ENCODE measurements at places on chromosomes 5 and 9.

- no peak for DNase-seq
Measured at GRCh38 chr9:125812403-125812802, 65.2 kb downstream of the PBX3 start.

DNA sequence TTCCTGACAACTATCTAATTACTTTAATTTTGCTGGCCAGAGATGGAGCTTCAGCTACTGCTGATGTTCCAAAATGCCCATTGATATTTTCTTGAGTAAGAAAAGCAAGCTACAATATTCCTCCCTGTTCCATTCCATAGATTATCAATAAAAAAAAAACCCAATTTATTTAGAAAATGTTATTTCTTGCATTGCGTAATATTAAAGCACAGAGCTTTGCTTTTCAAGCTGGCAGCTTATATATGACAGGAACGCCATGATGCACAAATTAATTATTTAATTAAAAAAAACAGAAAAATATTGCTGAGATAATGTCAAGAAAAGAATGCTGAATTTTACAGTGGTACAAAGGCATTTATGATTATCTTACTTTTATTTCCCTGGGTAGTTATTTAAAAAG, 47.9 kb downstream of the TRPM3 start:
- DNase-seq = no peak

DNA sequence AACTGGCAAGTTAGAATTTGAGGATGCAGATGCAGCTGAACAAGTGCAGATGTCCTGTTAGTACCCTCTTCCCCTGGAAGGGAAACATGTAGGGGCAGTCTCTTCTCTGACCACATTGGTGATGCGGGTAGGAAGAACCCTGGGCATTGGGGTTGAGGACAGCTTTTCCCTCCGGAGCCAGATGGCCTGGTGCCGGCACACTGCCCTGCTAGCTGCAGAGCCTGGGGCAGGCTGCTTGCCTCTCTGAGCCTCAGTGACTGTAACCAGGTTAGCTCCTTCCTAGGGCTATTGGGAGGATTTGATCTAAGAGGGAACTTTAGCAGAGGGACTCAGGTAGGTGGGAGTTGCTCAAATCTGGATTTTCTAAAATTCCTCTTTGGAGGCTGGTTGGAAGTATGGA, 148.4 kb downstream of the HSPA4 start:
- no peak for DNase-seq

DNA sequence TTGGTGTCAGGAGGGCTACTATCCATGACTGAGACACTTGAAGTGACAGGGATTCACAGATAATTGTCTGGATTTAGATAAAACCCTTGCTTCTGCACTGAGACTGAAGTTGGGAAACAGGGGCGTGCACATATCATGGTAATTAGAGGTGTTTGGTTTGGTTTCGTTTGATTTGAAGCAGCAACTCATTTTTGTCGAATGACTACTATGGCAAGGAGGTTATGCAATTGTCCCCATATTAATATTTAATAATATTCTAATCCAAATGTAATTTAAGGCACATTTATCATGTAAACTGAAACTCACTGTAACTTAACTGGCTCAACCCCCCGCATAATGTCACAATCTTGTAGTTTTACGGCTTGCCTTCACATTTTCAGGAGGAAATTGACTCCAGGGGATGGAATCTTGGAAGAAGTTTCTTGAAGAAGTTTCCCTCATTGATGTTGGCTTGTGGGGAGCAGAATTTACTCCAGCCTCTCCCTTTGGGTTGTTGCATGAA, 12.5 kb downstream of the ZNF366 start:
- DNase-seq = no peak

DNA sequence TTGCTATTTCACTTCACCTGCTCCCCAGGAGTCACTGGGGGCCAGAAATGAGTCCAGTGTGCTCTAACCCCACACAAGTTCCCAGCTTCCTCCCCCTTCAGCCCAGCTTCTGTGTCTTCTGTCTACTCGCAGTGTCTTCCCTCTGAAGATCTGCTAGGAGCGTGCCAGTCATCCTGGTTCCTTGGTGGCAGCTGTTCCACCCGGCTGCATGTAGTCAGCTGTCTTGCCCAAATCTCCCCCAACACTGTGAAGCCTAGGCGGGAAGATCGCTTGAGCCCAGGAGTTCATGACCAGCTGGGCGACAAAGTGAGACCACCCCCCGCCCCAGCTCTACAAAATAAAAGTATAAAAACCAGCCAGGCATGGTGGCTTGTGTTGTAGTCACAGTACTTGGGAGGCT, 154.0 kb downstream of the GDNF start:
- DNase-seq = no peak

DNA sequence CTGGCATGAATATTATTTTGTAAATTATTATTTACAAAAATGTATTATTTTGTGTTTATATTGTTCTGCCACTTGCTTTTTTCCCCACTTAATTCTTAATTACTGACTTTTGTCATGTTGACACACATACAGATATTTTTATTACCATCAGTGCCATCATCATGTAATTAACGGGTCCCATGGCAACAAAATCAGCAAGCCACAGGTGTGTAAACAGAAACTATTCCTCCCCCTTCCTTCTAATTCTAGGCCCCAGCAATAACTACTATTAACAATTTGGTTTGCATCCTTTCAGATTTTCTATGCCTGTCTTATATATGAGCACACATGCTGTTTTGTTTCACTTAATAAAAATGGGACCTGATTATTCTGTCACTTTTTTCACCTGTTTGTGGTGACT, 29.3 kb downstream of the CYFIP2 start:
- no peak for DNase-seq

GRCh38 chr5:77087484-77088261, 588 bp upstream of the ZBED3 start:
- DNase-seq = no peak

- no peak for DNase-seq
Measured at GRCh38 chr5:73317523-73317922, 131.1 kb downstream of the FOXD1 start.

- no peak for DNase-seq
Measured at GRCh38 chr5:67031692-67032091, 164.9 kb downstream of the CD180 start.

DNA sequence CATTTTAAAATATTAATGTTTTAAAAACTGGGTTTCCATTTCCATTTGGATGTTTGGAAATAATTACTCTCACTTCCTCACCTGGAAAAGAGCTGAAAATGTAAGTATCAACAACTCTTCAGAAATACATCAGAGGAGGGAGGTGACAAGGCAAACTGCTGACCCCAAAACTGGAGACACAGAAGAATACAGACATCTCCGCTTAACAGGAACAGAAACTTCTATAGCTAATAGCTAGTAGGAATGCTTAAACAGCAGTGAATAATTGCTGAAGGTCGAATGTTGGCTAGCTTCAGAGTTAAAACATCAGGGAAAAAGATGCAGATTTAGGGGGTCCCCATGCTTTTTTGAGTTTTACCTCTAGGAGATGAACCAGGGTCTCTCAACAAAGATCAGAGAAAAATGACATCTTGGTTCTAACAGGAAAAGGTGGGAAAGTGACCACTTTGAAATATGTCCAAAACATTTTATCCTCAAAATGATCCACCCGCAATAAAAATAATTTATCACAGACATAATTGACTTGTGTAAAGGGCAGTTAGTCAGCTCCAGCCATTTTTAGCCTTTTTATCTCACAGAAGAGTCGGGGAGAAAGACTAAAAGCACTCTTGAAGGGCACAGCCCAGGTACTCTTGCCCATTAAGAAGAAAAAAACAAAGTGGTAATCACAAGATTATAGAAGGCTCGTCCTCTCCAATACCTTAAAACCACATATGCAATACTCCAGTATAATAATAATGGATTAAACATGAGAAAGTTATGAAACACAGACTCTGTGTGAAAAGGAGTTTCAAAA, 1474.9 kb downstream of the EFNA5 start:
- DNase-seq = no peak
